ENCODE measurements at places on chromosomes 2 and 18.

GRCh38 chr2:32952761-32953476 lies 6.2 kb downstream of the LTBP1 start:
- DNase-seq: no peak

DNA sequence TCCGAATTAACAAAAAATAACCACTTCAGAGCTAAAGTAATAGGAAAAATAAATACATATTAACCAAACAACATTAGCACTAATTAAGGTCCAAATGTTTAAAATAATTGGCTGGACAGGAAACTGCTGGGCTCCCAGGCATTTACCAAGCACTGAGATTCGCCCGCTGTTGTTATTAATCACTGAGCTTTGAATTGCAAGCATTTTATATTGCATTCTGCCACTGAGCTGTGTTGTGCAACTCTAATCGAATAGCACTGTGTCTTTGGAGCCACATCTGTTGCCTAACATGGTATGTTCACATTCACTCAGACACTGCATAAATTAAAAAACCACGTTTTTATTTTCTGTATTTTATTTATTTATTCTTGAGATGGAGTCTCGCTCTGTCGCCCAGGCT lies 88.9 kb downstream of the SOWAHC start:
- no peak for DNase-seq

GRCh38 chr2:220876080-220876824 lies 695.9 kb downstream of the EPHA4 start:
- DNase-seq: no peak

- no peak for DNase-seq
Observed at GRCh38 chr18:9810994-9811705, 74.6 kb upstream of the TXNDC2 start.

DNA sequence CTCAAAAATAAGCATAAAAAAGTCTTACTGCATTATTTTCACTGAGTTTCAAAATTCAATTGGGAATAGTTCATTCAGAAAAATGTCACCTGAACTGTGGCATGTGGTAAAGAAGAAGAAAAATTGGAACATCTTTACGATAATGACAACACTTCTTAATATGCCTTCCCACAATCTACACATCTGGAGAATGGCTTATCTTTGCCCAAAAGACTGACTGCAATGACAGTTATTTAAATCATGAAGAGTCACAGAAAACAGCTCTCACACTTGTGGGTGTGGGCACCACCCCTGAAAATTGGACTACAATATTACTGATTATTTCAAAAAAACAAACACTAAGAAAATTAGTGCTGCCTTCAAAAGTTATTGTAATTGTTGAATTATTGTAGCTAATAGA lies 152.3 kb downstream of the USP34 start:
- no peak for DNase-seq

- no peak for DNase-seq
Observed at GRCh38 chr2:43115881-43116280, 110.5 kb downstream of the ZFP36L2 start.

DNA sequence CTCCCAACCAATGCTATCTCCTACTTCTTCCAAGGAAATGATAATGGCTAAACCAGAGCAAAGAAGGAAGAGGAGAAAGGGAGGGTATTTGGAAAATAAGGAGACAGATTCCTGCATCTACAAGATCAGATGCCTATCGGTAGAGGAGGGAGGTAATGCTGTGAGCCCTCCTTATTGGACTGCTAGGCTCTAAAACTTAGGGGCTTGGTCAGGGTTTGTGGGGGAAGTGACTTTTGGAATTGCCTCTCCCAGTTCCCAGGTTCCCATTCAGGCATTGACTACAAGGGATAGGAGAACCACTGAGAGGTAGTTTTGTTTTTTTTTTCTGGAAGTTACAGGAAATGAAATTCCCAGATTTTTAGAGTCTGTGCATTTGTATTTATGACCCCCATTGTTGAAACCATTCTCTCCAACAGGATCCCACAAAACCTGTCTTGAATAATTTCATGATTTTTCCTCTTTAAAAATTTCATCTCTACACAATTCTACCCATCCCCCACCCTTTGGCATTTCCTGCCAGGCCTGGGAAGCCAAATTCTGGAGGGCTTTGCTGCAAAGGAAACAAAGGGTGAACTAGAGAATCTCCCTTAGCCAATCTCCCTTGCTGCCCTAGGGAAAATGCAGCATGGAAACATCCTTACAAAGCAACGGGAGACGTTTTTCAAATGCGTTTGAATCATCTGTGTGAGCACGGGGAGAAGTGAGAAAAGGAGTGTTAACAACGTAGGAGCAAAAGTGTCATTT lies 282.1 kb upstream of the EPAS1 start:
- no peak for DNase-seq

DNA sequence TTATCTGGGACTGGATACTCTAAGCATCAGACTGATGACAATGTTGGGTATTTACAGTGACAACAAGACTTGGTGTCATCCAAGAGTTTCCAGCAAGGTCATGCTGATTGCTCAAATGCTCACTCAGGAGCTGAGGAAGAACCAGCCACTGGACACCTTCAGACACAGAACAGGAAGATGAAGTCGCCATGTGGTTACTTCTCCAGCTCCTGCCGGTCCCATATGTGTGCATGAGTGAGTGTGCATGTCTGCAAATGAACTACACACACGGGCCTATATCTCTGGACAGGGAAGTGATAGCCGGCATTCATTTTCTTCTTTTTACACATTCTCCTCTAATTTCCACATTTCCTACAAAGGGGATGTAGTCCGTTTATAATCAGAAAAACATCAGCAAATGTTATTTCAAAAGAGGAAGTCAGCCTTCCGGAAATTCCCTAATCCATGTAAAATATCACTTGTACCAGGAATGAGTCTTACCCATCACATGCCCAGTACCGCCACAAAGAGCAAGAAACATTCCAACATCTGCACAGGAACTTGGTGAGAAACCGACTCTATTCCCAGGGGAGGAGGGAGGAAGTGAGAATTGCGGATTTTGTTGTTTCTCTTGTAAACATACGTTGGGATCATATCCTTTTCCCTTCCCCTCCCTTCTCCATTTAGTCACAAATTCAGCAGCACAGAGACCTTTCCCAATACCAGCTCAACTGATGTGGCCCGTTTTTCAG lies 10.8 kb downstream of the RFX8 start:
- DNase-seq: no peak

- DNase-seq: peak; percentile 73
Observed at GRCh38 chr2:171160956-171161740, 455 bp upstream of the TLK1 start.

DNA sequence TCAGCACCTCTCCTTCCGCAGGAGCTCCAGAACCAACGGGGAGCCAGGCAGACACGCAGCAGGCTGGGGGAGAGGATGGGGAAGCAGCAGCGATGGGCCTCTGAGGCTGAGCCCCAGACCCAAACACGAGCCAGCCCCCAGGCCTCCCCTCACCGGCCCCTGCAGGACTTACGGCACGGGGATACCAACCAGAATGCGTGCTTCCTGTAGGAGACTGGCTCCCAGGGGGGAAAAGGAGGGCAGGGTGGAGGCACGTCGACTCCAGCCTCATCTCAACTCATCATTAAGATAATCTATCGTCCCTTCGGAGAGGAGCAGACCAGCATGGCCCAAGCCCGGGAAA lies 495.1 kb upstream of the MYT1L start:
- DNase-seq: no peak

- no peak for DNase-seq
Observed at GRCh38 chr2:11343368-11343649, 1.1 kb downstream of the ROCK2 start.

DNA sequence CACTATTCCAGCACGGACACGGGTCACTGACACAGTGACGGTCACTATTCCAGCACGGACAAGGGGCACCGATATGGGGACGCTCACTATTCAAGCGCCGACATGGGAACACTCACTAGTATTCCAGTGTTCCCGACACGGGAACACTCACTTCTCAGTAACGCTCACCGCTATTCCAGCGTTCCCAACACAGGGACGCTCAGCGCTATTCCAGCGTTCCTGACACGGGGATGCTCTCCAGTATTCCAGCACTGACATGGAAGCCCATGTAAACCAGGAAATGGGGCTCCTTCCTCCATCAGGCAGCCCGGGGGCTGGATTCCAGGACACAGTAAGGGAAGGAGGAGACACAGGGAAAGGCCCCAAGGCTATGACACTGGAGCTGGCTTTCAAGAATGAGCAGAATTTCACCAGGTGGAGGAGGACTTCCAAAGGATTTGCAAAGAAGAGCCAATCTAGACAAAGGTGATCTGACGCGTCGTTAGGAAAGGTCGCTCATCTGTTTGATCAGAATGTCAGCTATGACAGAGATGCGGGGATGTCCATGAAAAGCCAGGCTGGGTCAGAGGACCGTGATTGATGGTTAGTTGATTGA lies 196.1 kb downstream of the EIPR1 start:
- no peak for DNase-seq

- no peak for DNase-seq
Observed at GRCh38 chr2:159549234-159549633, 67.1 kb downstream of the BAZ2B start.

GRCh38 chr18:78675231-78675630 lies 304.4 kb upstream of the SALL3 start:
- peak; percentile 28 for DNase-seq

DNA sequence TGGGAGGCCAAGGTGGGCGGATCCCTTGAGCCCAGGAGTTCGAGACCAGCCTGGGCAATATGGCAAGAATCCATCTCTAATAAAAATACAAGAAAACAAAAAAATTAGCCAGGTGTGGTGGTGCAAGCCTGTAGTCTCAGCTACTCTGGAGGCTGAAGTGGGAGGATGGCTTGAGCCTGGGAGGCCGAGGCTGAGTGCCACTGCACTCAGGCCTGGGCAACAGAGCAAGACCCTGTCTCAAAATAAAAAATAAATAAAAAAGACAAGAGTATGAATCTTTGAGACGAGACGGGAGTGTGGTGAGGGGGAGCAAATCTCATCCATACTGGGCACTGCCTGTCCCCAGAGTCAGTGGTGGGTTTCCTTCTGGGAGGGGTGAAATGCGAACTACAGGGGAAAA lies 12.2 kb downstream of the GPR17 start:
- DNase-seq: no peak

DNA sequence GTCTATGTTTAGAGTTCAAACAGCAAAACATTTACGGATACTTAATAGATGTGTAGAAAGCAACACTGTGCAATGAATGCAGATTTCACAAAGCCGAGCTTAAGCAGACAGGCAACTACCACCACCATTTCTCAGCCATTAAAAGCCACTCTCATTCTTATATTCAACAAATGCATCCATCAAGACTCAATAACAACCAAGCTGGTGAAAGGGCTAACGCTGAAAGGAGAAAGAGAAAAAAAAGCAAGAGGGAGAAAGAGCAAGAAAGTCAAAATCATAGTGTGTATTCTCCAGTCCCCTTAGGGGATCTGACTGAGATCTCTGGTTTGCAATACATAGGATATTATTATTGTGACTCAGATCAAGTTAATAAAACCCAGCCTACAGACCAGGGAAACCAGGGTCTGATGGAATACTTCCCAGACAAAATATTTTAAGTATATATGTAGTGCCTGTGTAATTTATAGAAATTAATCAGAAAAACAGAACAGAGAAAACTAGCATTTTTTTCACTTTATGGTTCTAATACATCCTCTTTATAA lies 14.1 kb downstream of the SATB2 start:
- DNase-seq: no peak

DNA sequence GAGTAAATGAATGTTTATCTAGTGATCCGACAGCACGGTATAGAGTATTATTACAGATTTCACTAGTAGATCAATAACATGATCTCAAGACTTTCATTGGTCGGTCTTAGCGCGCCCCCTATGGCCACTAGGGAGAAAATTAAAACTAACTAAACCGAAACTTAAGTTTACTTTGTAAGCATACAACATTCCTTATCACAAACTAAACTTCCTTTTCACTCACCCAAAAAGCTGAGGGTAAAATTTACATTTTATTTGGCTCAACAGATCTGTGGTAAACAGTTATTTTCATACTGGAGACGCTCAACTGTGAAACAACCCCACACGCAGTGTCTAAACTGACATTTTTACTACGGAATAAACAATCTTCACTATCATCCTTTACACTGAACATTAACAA lies 215.6 kb upstream of the MAP2 start:
- no peak for DNase-seq

- DNase-seq: no peak
Observed at GRCh38 chr2:130829015-130829414, 7.7 kb upstream of the ARHGEF4 start.

DNA sequence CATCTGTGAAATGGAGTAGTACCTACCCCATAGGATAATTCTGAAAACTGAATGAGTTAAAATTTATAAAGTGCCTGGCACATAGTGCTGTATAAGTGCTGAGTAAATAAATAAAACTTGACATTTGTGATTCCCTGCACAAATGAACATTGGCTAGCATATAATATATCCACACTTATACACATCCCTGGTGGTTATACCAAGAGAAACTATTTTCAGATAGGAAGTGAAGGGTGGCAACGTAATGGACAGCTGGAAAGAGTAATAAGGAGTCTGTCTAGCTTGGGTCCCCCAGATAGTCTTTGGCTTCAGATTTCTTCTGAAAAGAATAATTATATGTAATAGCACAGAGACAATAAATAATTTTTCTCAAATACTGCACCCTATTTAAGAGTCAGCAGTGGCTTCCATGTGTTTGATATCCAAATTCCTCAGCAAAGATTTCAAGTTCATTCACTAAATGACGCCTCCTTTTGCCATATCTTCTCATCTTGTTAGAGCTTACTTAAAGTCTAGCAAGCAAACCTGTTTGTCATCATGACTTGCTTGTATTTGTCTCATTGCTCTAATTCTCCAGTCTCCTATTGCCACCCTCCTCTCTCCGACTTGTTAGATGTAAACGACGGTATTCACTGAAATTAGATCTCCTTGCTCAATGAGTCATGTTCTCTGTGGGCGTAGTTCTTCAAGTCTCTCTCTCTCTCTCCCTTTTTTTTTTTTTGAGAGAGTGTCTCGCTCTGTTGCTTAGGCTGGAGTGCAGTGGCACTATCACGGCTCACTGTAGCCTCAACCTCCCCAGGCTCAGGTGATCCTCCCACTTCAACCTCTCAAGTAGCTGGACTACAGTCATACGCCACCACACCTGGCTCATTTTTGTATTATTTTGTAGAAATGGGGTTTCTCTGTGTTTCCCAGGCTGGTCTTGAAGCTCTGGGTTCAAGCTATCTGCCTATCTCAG lies 8.7 kb upstream of the ADGRF3 start:
- no peak for DNase-seq

DNA sequence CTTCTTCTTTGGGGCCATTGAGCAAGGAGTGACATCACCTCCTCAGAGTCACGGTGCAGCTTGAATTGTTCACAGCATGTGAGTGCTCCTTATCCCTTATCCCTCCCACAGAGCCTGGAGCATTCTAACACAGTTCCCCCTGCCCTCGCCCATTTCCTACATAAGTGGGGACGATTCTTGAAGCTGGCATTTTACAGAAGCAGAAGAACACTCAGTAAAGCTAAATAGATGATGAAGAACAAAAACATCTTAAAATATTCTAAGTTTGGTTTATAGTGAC lies 135.8 kb upstream of the APCDD1 start:
- DNase-seq: no peak

GRCh38 chr2:74017223-74017622 lies 32.5 kb downstream of the TET3 start:
- peak; percentile 63 for DNase-seq

GRCh38 chr2:214246417-214246816 lies 164.4 kb upstream of the VWC2L start:
- no peak for DNase-seq
